ENCODE measurements at places on chromosomes 7 and 10.
A peak's percentile ranks its signal among the peaks of the same experiment; 100 is the strongest.

GRCh38 chr10:110103921-110104461 is 96.2 kb downstream of the ADD3 start:
- DNase-seq = no peak

DNA sequence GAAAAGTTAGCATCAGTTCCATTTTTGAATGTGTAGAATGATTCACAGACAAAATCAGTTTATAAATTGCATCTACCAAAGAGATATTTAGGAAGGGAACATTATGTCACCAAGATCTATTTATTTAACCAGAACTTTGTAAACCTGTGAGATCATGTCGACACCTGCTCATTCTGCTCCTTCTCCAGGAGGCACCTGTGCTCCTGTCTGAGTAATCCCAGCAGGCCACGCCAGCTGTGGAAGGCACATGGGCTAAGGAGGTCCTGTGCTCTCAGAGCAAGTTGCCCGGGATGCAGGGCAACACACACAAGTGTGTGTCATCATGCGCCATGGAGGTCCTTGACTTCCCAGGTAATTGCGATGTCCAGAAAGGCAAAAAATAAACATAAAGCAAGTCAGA is 45.5 kb upstream of the ADARB2 start:
- DNase-seq = no peak

- DNase-seq = no peak
Observed at GRCh38 chr10:86941426-86941825, 16.0 kb downstream of the MMRN2 start.

DNA sequence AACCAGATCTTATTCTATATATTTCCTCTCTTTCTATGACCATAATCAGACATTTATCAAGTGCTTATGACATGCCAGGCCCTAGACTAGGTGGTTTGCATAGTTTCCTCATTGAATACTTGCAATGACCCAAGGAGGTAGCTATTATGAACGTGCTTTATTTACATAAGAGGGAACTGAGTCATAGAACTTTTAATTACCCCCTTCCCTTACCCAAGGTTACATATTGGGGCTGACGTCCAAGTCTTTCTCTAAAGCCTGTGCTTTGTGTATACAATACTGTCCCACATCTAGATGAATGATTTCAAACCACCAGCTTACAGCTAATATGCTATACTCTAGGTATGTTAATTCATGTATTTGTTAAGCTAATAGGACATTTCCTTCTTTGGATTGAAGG is 91.9 kb upstream of the NPY start:
- no peak for DNase-seq

GRCh38 chr10:21263263-21263803 is 262.1 kb downstream of the SKIDA1 start:
- DNase-seq = no peak

DNA sequence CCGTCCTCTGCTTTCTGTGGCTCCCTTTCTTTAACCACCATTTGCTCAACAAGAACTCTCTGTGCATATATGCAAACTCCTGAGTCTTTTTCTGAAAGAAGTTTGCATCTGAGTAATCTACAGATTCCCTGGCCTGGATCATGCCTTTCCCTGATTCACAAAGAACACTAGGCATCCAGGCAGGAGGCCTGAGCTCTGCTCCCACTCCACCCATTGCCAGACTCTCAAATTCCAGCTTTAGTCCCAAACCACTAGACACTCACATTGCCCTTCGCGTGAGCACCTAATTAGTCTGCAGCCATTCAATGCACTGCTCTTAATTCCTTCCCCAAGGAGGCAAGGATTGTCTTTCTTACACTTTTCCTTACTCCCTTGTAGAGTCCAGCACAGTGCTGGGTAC is 60.9 kb downstream of the ABCC2 start:
- no peak for DNase-seq

DNA sequence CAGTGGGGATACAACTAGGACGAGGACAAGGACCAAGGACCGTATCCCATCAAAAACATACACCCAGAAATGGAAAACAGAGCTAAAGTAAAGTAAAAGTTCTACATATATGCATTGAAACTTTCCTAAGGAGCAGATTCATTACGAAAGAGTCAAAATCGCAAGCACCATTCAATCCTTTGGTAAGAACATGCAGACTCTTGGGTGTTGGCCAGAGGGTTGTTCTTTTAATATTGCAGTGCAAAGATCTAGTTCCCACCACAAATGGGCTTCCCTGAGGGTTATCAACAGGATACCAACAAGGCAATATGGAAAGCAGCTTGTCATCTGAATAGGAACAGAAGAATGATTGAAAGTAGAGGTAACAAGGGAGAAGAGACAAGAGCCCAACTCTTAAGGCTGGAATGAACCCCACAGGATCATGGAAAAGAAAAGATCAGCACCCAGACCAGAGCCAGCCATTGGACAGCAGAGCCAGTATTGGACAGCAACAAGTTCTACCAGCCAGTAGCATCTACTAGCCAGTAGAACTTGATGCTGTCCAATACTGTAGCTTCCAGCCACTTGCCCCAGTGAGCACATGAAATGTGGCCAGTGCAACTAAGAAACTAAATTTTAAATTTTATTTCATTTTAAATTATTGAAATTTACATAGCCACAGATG is 66.0 kb downstream of the OSBPL3 start:
- DNase-seq = no peak

DNA sequence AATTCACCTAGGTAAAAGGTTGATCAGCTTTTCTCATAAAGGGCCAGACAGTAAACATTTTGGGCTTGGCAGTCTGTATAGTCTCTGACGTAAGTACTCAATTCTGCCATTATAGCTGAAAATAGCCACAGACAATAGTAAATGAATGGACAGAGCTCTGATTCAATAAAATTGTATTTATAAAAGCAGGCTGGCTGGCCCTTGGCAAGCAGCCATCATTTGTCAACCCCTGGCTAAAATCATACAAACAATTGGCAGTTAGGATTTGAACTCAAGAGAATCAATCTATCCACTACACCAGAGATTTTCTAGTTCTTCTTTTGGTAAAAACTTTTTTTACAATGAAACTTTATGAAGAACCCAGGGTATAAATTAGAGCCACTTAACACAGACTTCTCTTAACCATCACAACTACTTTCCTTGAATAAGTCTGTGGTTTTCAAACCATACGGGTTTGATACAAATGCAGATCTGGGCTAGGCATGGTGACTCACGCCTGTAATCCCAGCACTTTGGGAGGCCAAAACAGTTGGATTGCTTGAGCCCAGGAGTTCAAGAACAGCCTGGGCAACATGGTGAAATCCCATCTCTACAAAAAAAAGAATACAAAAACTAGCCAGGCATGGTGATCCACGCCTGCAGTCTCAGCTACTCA is 124.5 kb downstream of the SLC16A9 start:
- no peak for DNase-seq

DNA sequence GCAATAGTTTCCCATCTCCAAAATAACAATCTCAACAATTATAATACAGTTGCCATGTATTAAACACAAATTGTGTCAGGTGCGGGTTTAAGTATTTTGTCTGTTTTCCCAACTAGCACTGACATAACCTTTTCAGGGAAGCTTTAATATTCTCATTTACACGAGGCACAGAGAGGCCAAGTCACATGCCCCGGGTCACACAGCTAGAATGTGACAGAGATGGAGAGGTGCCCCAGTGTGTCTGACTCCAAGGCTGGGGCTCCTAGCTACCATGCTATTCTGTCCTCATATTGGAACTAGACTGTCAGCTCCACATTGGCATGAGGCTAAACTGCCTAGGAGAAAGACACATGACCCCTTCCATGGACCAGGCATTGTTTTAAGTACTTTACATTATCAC is 77.2 kb downstream of the COL13A1 start:
- DNase-seq = no peak

GRCh38 chr10:79318369-79318768 is 28.9 kb upstream of the PPIF start:
- DNase-seq = no peak

GRCh38 chr10:71371750-71372166 is 25.0 kb upstream of the CDH23 start:
- no peak for DNase-seq

DNA sequence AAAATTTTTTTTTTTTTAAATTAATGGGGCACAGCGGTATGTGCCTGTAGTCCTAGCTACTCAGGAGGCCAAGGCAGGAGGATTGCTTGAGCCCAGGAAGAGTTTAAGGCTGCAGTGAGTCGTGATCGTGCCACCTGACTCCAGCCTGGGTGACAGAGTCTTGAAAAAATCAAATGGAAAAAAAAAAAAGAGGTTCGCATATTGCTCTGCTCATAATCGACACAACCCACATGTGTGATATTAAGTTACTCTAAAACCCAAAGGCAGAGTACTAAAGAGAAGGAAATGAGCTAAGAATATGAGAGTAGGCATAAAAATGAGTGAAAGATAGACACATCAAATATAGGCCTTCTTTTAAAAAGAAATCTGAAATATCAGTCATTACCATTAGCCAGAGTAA is 66.3 kb downstream of the IGF2BP3 start:
- DNase-seq = no peak

- DNase-seq = no peak
Observed at GRCh38 chr7:95529701-95530100, 44.0 kb downstream of the ASB4 start.

DNA sequence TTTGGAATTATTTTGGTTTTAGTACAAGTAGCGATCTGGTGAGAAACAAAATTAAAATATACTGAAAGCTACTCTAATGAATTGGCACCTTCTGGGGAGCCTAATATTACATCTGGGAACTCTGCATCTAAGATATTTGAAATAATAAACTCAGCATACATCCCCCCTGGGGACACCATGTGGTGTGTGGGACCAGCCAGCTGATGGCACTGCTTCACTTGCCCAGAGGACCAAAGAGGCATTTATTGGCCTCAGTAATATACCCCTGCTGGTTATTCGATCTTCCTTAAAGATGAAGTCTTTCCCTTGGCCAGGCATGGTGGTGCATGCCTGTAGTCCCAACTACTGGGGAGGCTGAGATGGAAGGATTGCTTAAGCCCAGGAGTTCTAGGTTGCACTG is 195.1 kb upstream of the AUTS2 start:
- no peak for DNase-seq

DNA sequence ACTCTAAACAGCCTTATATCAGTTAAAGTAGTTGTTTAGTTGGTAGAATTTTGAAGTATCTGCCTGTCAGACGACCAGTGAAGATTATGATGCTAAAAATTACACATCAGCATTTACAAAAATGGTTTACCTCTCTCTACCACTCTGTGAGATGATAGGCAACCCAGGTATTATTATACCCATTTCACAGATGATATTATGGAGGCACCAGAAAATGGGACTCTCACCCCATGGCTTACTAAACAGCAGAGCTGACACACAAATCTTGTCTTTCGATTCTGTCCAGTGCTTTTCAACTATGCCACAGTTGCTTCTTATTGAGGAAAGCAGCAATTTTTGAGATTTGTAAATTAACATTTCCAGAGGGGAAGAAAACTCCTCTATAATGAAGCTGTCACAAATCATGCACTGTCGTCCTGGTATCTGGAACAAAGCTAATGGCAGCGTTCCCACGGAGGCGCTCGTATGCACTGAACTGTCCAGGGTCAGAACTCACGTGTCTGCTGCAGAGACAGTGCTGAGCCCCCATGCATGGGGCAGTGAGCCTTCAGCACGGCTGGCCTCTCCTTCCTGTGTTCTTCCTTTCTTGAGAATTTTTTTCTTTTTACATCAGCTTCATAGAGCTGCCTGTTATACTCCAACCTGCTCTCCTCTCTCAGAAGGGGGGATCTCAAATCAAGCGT is 381.1 kb downstream of the SDK1 start:
- no peak for DNase-seq

DNA sequence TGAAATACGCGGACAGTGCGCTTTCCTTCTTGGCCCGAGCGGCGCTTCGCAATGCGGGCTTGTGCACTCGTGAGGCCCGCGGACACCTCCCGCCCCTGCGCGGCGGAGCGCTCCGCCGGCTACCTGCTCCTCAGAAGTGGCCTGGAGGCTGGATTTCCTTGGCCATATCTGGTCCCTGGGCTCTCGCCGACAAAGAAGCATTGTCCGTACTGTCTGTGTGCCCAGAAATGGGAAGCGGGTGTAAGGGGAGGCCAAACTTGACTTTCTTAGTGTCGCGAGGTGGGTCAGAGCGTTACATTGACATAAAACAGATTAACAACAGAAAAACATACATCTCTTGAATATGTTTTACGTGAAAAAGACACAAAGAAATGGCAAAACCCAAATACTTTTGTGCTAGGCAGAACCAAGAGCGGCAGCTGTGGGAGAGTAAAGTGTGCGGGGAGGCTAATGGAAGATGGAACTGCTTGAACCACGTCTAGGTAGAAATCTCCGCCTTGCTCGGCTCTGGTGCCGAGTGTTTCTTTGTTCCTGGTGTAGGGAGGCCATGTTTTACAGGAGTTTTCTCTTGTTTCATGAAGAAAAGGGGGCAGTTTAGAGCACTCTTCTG is 1.4 kb downstream of the LANCL2 start:
- peak; percentile 44 for DNase-seq

DNA sequence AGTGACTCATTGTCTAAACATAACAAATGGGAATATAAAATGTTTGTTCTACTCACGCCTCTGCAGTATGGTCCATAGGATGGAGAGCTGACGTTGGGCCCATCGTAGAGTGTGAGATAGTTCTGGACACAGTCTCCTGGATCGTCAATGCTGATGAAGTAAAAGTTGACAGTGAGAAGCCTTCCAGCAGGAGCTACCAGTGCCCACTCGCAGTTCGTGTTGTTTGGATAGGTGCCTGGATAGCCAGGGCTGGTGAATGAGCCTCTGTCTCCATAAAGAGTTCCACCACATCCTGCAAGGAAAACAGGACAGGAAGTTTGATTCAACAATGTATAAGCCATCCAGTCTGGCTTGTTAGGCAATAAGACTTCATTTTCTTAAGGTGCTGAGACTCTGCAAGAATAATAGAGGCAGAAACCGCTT is 79.6 kb downstream of the OR13A1 start:
- no peak for DNase-seq

DNA sequence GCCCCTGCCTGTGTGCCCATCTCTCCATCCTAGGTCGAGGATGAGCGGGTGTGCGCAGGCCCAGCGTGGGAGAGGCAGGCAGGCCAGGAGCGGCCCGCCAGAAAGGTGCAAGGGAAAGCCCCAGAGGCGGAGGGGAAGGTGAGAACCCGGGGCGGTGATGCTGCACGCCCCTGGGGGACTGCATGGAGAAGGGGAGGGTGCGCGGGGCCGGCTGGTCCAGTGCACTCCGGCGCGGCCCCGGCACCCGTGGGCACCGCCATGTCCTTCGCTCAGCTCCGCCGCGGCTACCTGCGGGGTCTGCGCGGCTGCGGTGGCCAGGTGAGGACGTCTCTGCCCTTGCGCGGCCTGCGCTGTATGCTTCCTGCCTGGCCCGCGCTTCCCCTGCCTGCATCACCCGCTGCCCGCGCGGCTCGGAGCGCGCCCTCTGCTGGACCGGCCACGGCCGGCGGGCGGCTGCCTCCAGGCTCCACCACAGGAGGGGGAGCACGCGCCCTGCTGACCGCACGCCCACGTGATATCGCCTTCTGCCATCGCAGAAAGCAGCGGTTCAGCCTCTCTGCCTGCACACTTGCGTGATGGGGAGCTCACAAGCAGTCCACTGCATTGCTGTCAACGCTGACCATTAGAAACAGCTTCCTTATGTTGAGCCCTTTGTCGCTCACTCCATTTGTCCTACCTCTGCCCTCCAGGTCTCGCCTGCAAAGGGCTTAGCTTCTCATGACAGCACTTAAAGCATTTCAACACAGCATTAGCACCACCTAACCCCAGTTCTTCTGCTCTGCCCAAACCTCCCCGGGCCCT is 73.9 kb downstream of the CXCL12 start:
- DNase-seq = peak; percentile 63

- DNase-seq = no peak
Observed at GRCh38 chr10:16570731-16571130, 49.1 kb upstream of the C1QL3 start.

GRCh38 chr10:8338177-8338766 is 283.8 kb downstream of the GATA3 start:
- no peak for DNase-seq

All from kidney glomerular epithelial cell (primary cell).